ENCODE measurements at places on chromosomes 16 and 17.

GRCh38 chr17:59331929-59332748 is 684 bp downstream of the YPEL2 start:
- no peak for DNase-seq

GRCh38 chr16:56191835-56192634 is 746 bp downstream of the GNAO1 start:
- DNase-seq: no peak

GRCh38 chr17:68356520-68356919 is 65.2 kb downstream of the ARSG start:
- no peak for DNase-seq

DNA sequence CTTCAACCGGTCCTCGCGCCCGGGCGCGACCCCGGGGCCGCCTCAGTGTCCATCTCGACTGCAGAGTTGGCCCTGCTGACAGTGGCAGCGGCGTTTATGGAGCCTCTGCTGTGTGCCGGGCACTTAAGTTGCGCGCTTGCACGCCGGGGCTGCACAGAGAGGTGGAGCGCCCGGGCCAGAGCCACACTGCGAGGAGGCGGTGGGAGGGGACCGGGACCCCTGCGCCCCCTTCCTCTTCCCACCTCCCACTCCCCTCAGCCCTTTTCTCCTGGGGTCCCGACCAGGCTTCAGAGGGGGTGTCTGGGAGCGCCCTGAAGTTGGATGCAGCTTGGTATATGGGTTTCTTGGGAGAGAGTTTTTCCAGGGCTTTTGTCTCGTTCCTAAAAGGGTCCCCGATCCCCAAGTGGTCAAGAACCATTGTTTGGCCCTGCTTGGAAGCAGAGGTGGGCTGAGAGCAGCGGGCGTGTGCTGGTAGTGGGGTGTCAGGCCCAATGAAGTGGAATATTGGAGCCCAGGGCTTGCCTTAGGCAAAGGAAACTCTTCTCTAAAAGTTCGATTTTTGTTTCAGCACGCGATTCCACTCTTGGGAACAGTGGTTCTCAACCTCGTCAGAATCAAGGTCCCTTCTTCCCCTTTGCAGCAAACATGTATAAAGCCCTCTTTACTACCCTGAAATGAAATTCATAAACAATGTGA is 605 bp downstream of the MRTFB start:
- DNase-seq: no peak

GRCh38 chr16:3101018-3101840 is 2.1 kb upstream of the ZSCAN10 start:
- no peak for DNase-seq

- DNase-seq: no peak
Observed at GRCh38 chr17:74243013-74243755, 29.8 kb downstream of the TTYH2 start.

- no peak for DNase-seq
Observed at GRCh38 chr17:28139822-28140221, 97.3 kb downstream of the NLK start.

- no peak for DNase-seq
Observed at GRCh38 chr16:82807311-82807710, 180.5 kb downstream of the CDH13 start.

DNA sequence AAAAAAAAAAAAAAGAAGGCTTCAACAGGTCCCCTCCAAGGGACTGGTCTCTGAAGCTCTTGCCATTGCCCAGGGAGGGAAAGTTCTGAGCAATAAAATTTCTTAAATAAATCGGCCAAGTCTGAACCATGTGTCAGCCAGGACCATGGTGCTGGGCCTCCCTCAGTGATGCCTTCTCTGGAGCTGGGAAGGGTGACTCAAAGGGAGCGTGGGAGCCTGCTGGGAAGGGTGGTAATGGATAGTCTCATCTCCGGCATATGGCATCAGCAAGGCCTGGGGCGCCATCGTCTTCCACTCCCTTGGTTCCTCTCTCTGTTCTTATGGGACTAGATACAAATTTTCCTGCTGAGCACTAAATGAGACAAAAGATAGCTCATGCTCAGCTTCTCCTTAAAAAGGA is 2.3 kb downstream of the VKORC1 start:
- DNase-seq: no peak

DNA sequence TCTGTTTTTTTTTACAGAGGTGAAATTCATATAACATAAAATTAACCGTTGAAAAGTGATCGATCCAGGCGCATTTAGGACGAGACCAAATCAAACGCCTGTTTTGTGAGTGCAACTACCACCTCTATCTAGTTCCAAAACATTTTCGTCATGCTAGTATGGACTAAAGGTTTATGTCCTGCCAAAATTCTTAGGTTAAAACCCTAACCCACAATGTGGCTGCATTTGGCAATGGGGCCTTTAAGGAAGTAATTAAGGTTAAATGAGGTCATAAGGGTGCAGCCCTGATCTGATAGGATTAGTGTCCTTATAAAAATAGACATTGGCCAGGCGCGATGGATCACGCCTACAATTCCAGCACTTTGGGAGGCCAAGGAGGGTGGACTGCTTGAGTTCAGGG is 32.8 kb upstream of the RCVRN start:
- peak; percentile 45 for DNase-seq

- no peak for DNase-seq
Observed at GRCh38 chr17:52147431-52147830, 11.1 kb downstream of the CA10 start.

- DNase-seq: no peak
Observed at GRCh38 chr17:48004983-48005382, 32.6 kb downstream of the COPZ2 start.

DNA sequence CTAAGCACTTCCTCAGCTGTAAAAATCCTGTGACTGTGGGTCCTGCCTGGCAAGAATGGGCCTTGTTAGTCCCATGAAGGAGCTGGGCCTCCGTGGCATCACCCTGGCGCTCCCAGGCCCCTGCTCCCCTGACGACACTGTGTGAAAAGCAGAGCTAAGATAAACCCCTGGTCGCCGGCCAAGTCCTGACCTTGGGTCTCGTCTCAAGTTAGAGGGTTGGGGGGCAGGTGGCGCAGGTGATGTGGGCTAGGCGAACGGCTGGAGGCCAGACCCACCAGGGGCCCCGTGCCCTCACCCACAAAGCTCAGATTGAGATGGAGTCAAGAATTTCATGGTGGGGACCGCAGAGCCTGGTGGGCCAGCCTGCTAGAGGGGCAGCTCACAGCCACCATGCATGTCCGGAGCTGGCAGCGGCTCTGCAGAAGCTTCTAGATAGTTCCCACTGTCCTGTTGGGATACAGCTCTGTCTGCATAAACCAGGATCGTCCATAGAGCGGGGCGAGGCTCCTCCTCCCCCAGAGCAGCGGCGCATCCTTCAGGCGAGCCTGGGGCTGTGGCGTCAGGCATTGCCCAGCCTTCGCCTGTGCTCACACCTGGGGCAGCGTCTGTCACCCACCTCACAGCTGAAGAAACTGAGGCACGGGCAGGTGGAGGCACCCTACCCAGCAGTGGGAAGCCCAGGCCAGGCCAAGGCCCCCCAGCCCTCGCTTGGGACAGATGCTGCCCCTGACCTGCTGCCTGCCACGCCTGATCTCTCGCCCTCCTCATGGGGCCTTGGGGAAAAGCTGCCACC is 12.0 kb downstream of the CYBC1 start:
- no peak for DNase-seq

DNA sequence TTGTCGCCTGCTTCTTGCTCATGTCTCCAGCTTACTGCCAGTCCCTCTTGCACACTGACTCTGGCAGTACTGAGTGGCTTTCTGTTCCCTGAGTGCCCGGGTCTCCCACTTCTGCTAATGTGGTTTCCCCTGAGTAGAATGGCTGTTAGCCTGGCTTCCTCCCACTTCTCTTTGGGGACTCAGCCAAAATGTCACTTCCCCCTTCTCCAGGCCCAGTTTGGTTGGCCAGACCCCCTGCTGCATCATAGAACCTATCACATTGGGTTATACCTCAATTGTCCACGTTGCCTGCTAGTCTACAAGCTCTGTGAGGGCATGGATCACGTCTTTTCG is 304.4 kb downstream of the HS3ST3B1 start:
- no peak for DNase-seq

GRCh38 chr17:77617516-77617915 is 341.0 kb upstream of the TNRC6C start:
- no peak for DNase-seq
